ENCODE measurements at places on chromosomes 6 and 20. TPM values are rescaled to one million over a fixed set of nuclear protein-coding genes. Genes with fewer than 3 reads are reported as not detected.

- no peaks in the 10 kb centered on the region for H3K4me1 ChIP-seq
- H3K27ac ChIP-seq, result no peak overlapping the region
- H3K36me3 ChIP-seq, result no peaks in the 10 kb centered on the region
- no peak overlapping the region for H3K4me3 ChIP-seq
- no peaks in the 10 kb centered on the region for H3K27me3 ChIP-seq
- no peak for DNase-seq
Observed at GRCh38 chr6:155271145-155271544, 7.3 kb downstream of the CLDN20 start.

DPPA5 gene
- total RNA-seq, result not detected

CLVS2 gene
- not detected for total RNA-seq

ADGRF4 gene
- total RNA-seq, result 3.5 TPM

PLCB1 gene
- 14.5 TPM for total RNA-seq

DNMT3B gene
- total RNA-seq, result 0.79 TPM

MMP24 gene
- 0.32 TPM for total RNA-seq
